ENCODE measurements at places on chromosomes 5 and 9. TPM values are rescaled to one million over a fixed set of nuclear protein-coding genes. Genes with fewer than 3 reads are reported as not detected.

DNA sequence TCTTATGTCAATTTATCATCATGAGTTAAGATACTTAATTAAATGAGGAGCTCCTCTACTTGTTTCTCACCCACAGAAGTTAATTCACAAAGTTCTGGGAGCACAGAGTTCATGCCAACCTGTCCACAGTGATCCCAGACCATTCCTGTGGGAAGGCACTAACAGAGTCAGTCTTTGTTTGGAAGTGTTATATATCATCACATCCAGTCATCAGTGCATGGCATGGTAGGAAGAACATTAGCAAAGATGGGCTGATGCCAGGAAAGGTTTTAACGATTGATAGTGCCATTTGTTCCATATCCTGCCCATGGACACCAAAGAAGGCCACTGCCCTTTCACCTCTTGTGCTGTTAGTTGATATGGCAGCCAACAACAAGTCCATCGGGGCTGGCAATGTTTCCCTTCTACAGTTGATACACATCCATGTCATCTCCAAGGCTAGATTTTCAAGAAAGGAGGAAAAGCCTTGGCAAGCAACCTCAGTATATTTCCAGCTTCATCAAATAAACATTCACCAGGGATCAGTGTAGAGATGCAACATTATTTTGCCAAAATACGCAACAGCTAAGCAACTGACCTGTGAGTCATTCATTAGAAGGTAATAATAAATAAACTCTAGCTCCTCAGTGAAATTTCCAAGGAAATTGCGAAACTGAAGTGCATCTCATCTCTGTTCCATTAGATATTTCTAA, 169.6 kb downstream of the RORB start:
- no peaks in the 10 kb centered on the region for H3K27me3 ChIP-seq
- no peak overlapping the region for H3K4me3 ChIP-seq
- H3K36me3 ChIP-seq = no peaks in the 10 kb centered on the region
- no peak overlapping the region for H3K27ac ChIP-seq

DNA sequence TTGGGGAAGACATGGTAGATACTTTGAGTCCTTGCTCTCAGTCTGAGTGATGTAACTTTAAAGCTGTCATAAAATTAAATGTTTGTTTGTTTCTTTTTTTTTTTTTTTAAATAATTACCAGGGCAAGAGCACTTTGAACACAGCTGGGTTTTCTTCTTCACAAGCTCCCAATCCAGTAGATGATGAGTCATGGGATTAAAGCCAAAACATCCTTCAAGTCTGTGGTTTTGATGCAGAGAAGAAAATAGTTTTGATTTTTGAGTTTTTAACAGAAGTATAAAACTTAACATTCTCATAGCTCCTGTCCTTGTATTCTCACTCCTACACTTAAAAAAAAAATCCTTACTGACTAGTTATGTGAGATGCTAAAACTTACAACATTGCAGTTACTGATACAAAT, 34.8 kb upstream of the IL31RA start:
- no peaks in the 10 kb centered on the region for H3K36me3 ChIP-seq
- H3K4me1 ChIP-seq = no peaks in the 10 kb centered on the region
- no peak overlapping the region for H3K4me3 ChIP-seq
- no peaks in the 10 kb centered on the region for H3K27me3 ChIP-seq

GRCh38 chr9:90964101-90965020, 162.7 kb downstream of the SYK start:
- H3K4me1 ChIP-seq = no peaks in the 10 kb centered on the region
- H3K27me3 ChIP-seq = no peaks in the 10 kb centered on the region
- no peaks in the 10 kb centered on the region for H3K36me3 ChIP-seq
- H3K4me3 ChIP-seq = no peak overlapping the region
- H3K27ac ChIP-seq = no peak overlapping the region

- H3K27me3 ChIP-seq = no peaks in the 10 kb centered on the region
- H3K27ac ChIP-seq = no peak overlapping the region
- no peak overlapping the region for H3K4me3 ChIP-seq
- DNase-seq = no peak
- H3K36me3 ChIP-seq = no peaks in the 10 kb centered on the region
Observed at GRCh38 chr5:26482810-26483375, 555.5 kb downstream of the CDH9 start.

KIF12 gene
- total RNA-seq = 51.2 TPM

PTGES gene
- 0.38 TPM for total RNA-seq

GRCh38 chr5:35656721-35657120, 39.1 kb downstream of the SPEF2 start:
- H3K27me3 ChIP-seq = no peaks in the 10 kb centered on the region
- H3K4me1 ChIP-seq = peaks cover 7% of the 10 kb centered on the region
- no peaks in the 10 kb centered on the region for H3K36me3 ChIP-seq
- H3K4me3 ChIP-seq = no peak overlapping the region
- no peak overlapping the region for H3K27ac ChIP-seq

GRCh38 chr5:54177058-54177457, 133.3 kb downstream of the ARL15 start:
- no peaks in the 10 kb centered on the region for H3K36me3 ChIP-seq
- no peak for DNase-seq
- no peak overlapping the region for H3K27ac ChIP-seq
- H3K27me3 ChIP-seq = no peaks in the 10 kb centered on the region

DNA sequence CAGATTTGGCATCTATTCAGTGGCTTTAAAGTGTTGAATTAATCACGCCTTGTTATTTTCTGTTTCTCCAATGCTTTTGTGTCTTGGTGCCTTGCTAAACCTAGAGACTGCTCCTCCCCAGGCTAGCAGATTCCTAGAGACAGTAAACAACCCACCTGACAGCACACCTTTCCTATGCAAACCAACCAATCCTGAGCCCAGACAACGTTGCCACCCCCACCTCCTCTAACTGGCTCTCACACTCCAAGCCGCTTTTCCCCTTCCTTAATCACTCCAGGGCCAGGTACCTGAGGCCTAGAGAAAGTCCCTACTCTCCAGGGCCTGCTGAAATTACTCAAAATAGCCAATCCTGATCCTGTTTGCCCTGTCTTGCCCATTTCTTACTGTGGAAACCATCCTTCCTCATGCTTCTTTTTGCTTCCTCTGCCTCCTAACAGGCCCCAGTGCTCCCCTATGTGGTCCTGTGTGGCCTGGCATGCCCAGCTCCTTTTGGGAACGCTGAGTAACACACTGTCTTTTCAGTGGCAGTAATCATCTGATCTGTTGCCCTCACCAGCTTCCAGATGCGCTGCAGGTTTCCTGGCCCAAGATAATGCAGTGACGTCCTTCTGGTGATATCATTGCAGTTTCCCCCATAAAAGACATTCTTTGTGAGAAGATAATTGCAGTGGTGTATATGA, 53.4 kb downstream of the GAS1 start:
- no peaks in the 10 kb centered on the region for H3K27me3 ChIP-seq
- DNase-seq = peak; percentile 14
- H3K27ac ChIP-seq = no peak overlapping the region
- no peak overlapping the region for H3K4me3 ChIP-seq

DNA sequence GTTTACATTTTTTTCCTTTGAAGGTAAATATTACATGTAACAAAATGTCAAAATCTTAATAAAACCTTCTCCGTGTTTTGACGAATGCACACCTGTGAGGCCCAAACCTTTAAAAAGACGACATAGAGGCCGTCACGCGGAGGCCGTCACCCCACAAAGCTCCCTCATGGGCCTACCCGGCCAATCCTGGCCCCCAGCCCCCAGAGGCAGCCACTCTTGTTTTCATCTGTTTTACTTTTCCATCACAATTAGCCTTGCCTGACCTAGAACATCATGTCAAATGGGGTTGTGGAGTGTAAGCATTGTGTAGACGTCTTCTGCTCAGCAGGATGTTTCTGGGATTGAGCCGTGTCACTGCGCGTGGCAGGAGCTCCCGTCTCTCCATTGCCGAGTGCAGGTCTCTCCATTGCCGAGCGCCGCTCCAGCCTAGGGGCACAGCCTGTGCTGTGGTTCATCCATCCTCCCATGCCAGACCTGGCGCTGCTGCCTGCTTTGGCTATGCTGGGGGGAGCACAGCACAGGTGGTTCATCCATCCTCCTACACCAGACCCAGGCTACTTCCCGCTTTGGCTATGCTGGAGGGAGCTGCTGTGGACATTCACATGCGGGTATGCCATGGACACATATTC, 52.2 kb upstream of the IRX4 start:
- H3K4me1 ChIP-seq = no peaks in the 10 kb centered on the region
- no peak overlapping the region for H3K27ac ChIP-seq
- H3K4me3 ChIP-seq = no peak overlapping the region
- DNase-seq = no peak
- H3K36me3 ChIP-seq = no peaks in the 10 kb centered on the region

DNA sequence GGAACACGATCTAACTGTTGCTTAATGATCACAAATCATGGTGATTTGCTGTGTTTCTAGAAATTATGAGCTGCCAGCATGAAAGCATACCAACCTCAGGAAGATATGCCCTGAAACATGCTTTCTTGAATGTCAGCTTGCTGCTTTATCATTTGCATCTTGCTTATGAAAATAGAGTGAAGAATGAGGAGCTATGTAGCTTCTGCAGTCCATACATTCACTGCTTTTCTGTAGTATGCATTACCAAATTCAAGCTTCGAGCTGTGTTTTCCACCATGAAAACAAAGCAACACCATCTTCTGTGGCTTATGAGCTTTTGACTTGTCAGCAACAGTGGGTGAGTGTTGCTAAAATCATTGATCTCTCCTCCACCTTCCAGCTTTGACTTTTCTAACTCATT, 16.5 kb downstream of the F2RL2 start:
- no peaks in the 10 kb centered on the region for H3K27me3 ChIP-seq
- no peak for DNase-seq
- H3K36me3 ChIP-seq = no peaks in the 10 kb centered on the region
- H3K27ac ChIP-seq = no peak overlapping the region
- no peak overlapping the region for H3K4me3 ChIP-seq

GRCh38 chr9:124778575-124779367, 1.8 kb downstream of the OLFML2A start:
- H3K27ac ChIP-seq = no peak overlapping the region
- no peaks in the 10 kb centered on the region for H3K36me3 ChIP-seq
- no peaks in the 10 kb centered on the region for H3K27me3 ChIP-seq
- peaks cover 5% of the 10 kb centered on the region for H3K4me1 ChIP-seq

EGFLAM gene
- total RNA-seq = 0.73 TPM

GRCh38 chr5:172035049-172035448, 28.6 kb upstream of the FBXW11 start:
- H3K36me3 ChIP-seq = no peaks in the 10 kb centered on the region
- no peaks in the 10 kb centered on the region for H3K27me3 ChIP-seq
- no peaks in the 10 kb centered on the region for H3K4me1 ChIP-seq
- DNase-seq = no peak
- no peak overlapping the region for H3K27ac ChIP-seq
- no peak overlapping the region for H3K4me3 ChIP-seq

GRCh38 chr5:95730730-95731570, at the start of gene RHOBTB3:
Gene RHOBTB3 (plus strand): TSS chr5:95731336. CDS start chr5:95731683, 347 bp downstream.
- no peaks in the 10 kb centered on the region for H3K27me3 ChIP-seq
- peak; percentile 96 for DNase-seq
- peaks cover 66% of the 10 kb centered on the region for H3K4me1 ChIP-seq
- no peaks in the 10 kb centered on the region for H3K36me3 ChIP-seq

- H3K4me3 ChIP-seq = no peak overlapping the region
- no peak for DNase-seq
- peaks cover 4% of the 10 kb centered on the region for H3K4me1 ChIP-seq
- H3K27me3 ChIP-seq = no peaks in the 10 kb centered on the region
Observed at GRCh38 chr5:157464519-157465171, 4.6 kb downstream of the NIPAL4 start.

C5orf58 gene
- total RNA-seq = not detected

DNA sequence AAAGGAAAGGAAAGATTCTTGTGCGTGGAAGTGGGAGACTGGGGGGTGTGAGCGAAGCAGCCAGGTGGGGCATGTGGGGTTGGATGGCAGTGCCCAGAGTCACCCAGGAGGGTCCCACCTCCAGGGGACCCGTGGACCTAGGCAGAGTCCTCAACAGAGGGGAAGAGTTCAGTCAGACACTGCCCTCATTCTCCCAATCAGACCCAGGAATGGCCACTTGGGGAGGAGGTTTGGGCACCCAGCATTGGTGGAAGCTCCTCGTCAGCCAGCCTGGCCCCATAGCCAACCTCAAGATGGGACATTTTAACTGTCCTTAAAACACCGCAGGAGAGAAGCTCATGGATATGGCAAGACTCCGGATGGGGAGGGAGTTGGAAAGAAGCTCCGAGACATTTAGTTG, 21.9 kb upstream of the LAMC3 start:
- no peaks in the 10 kb centered on the region for H3K27me3 ChIP-seq
- no peaks in the 10 kb centered on the region for H3K36me3 ChIP-seq
- no peak for DNase-seq

ANKRD33B gene
- total RNA-seq = 0.98 TPM

- H3K36me3 ChIP-seq = no peaks in the 10 kb centered on the region
- no peak overlapping the region for H3K27ac ChIP-seq
- H3K4me1 ChIP-seq = no peaks in the 10 kb centered on the region
- H3K27me3 ChIP-seq = no peaks in the 10 kb centered on the region
- no peak overlapping the region for H3K4me3 ChIP-seq
Observed at GRCh38 chr9:2664174-2665065, 42.8 kb downstream of the VLDLR start.

OR1L1 gene
- total RNA-seq = not detected

GPRIN1 gene
- total RNA-seq = 0.23 TPM

PLCXD3 gene
- 3.1 TPM for total RNA-seq
